ENCODE measurements at places on chromosomes 12 and 14. TPM values are rescaled to one million over a fixed set of nuclear protein-coding genes. Genes with fewer than 3 reads are reported as not detected.

DNA sequence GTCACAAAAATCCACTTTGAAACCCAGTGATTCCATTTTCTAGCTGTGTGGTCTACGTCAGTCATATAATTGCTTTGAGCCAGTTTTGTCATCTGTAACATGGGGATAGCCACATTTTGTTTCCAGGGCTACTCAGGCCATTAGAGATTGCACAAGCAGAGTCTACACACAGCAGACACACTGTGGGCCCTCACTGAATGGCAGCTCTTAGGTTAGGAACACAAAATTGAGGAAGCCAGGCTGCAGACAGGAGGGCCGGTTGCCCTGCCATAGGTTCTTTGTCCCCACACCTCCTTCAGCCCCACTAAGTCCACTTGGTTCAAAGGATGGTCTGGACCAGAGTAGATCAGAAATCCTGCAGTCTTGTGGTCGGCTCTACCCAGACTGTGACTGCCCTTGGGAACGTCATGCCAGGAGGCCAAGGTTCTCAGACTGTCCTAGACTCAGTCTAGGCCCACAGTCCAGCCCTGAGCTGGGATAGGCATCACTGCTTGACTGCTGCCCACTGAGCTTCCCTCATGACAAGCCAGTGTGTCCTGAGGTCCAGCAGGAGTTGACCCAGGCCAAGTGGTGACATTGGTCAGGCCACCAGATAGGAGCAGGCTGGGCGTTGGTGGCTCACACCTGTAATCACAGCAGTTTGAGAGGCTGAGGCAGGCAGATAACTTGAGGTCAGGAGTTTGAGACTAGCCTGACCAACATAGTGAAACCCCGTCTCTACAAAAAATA is 3.8 kb upstream of the MYH7 start:
- H3K4me3 ChIP-seq: no peak overlapping the region
- no peak overlapping the region for H3K27ac ChIP-seq

BCL11B gene
- not detected for total RNA-seq

- DNase-seq: no peak
- no peaks in the 10 kb centered on the region for H3K27me3 ChIP-seq
- H3K36me3 ChIP-seq: no peaks in the 10 kb centered on the region
- H3K4me3 ChIP-seq: peak within 1 kb of the TSS; percentile 75
- H3K27ac ChIP-seq: no peak within 1 kb of the TSS
These were observed at the start of gene SLC6A15 for GRCh38 chr12:84912198-84913128. Gene SLC6A15, minus strand, starts transcription at chr12:84912799. Its CDS starts 20,679 bp downstream, at chr12:84892120.

RNASE11 gene
- not detected for total RNA-seq
